Stimulated activated CD4-positive, alpha-beta T cell treated with anti-CD3 and anti-CD28 coated beads, TNF-alpha, amount 100 ng/mL, for 4 hours (primary cell): ENCODE measurements at places on chromosomes 2 and 18.

GRCh38 chr2:183243758-183244157, 119.5 kb downstream of the NUP35 start:
- DNase-seq: no peak

GRCh38 chr2:204115137-204116056, 178.8 kb downstream of the ICOS start:
- DNase-seq: no peak

DNA sequence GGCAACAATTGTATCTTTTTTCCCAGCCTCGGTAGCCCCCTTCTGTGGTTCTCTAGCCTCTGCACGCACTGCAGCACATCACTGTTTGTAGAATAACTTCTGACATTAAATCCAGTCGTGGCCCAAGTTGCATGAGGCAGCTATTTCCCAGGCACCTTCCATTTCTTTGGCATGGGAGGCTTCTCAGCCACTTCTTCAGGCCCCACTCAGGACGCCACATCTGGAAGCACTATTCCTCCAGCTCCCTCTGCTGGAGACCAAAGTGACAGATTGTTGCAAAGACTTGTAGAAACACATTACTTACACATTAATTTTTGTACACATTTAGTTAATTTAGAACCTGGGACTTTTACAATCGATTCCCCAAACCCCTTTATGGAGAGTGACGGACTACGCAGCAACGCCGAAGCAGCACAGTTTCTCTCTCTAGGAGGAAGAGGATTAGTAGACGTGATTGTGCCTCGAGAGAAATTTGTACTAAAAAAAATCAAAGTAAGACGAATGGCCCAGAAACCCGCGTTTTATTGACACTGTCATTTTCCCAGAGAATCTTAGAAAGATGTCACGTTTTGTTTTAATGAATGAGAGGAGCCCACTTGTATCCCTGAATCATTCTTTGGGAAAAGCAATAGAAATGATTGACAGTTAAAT, 57.8 kb upstream of the RGPD5 start:
- DNase-seq: no peak

- no peak for DNase-seq
These were observed 242.8 kb upstream of the RBMS1 start for GRCh38 chr2:160736148-160737028.

DNA sequence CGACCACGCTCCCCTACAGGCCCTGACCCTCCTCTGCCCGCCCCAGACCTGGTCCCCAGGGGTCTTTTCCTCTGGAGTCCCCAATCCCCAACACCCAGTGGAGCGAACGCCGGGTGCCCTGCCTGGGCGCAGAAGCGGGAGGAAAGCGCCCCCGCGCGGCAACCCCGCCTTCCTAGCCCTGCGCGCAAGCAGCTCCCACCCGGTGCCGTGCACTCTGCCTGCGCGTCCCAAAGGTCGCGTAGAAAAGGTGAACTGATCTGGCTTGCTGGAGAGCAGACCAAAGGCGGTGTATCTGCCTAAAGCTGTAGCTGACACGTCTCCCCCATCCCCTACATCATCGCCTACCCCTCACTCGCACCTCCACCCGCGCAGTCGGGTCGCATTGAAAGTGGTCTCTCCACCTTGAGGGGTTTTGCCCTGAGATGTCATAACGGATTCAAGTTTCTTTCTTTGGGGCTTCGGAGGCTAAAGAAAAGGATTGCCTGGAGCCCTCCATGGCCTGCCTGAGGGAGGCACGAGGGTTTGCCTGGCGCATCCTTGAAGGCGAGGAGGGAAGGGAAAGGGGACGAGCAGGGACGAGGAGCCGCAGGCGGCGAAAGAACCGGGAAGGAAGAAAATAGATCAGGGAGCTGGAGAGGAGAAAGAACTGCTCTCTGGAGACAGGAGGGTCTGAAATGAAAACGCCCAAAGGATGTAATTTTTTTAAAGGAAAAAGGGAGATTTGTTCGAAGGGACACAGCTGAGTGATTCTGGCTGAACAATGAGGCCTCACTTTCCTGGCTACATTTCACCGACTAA, 5.8 kb downstream of the GAD1 start:
- no peak for DNase-seq

- DNase-seq: no peak
These were observed 28.0 kb upstream of the PSME4 start for GRCh38 chr2:53998834-53999233.

DNA sequence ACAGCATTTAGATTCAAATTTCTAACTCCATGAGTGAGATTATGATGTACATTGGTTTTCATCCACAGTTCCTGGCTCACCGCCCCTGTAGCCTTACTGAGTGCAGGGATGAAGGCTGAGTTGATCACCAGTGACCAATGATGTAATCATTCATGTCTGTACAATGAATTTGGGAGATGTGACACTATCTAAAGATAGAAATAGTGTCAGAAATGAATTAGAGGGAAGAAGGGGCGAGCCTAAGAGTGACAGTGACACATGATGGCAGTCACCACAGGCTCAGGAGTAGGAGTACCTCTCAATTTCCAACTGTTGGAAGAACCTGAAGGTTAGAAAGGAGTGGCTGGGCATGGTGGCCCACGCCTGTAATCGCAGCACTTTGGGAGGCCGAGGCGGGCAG, 3.2 kb downstream of the METTL4 start:
- no peak for DNase-seq

DNA sequence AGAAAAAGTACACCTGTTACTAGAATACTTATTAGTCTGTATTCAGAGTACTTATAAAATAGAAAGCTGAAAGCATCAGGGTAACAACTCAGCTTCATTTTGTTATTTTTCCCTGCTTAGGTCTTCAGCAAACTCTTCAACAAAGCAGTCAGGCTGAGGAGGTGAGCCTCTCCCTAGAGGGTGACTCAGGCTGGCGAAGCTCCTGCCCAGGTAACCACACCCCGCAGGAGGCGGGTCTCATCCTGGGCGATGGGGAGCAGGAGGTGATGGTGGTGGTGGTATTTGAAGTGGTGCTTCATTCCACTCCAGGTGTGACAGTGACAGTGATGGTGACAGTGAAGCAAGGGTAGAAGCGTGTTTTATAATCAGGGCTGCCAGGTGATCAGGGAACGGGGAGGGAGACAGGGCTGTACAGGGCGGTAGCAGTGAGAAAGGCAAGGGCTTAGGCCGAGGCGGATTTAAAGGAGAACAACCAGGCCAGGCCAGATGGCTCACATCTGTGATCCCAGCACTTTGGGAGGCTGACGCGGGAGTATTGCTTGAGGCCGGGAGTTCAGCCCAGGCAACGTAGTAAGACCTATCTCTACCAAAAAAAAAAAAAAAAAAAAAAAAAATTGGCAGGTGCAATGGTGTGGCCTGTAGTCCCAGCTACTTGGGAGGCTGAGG, 127.1 kb downstream of the SOCS6 start:
- DNase-seq: no peak

- DNase-seq: no peak
These were observed 8.6 kb upstream of the SOCS6 start for GRCh38 chr18:70280007-70280925.

GRCh38 chr2:177572236-177572671, 179.7 kb downstream of the AGPS start:
- DNase-seq: no peak

GRCh38 chr2:112793449-112793978, 9.2 kb upstream of the IL1A start:
- DNase-seq: no peak

DNA sequence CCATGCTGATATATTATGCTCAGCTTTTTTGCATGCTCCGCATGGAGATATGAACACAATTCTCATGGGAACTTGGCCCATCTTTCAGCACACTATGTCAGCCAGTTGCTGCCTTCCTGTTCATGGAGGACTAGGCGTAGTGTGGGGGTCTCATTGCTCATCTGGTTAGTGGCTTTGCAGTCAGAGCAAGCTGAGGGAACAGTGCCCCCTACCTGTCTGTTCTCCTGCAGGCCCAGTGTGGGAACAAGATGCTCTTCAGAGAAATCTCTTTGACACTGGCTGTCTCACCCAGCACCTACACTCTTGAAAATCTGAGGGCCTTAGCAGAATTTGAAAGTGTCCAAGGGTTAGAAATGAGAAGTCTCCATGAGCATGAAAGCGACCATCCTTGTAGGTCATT, 47.1 kb downstream of the SPTBN1 start:
- no peak for DNase-seq

DNA sequence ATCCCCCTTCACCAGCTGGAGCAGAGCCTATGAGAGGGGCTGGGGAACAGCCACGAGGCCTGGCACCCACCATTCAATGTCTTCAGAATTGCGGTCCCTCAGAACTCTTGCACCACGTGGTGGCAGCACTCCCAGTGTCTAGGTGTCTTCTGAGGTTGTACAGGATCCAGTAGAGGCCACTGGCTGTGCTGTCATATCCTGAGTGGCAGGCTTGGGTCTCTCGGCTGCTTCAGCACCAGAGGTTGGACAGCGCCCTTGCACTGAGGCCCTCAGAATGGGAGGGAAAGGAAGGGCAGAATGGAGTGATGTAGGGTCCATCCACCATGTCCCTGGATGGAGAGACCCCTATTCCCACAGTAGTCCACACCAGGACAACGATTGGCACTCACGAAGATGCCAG, 112.0 kb upstream of the TEKT4 start:
- no peak for DNase-seq
